ENCODE measurements at places on chromosomes 3 and 15.

- no peak for DNase-seq
Observed at GRCh38 chr3:65758876-65759598, 279.7 kb downstream of the MAGI1 start.

- DNase-seq = no peak
Observed at GRCh38 chr3:15750879-15751278, 46.9 kb downstream of the ANKRD28 start.

- no peak for DNase-seq
Observed at GRCh38 chr15:44713006-44713966, 2.0 kb downstream of the B2M start.

DNA sequence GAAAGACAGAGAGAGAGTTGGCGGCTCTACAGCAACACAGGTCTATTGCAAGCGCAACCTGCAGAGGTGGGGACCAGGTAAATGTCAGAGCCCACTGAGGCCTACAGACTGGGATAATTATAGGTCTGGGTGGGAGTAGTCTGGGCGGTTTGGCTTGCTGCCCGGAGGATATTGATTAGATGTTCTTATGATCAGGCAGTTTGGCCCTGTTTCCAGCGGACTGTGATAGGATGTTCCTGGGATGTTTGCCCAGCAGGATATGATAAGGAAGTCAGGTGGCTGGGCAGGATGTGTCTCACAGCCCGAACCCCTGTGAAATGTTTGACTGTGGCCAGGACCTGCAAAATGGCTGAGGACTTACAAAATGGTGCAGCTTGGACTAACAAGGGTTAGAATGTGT is 364.9 kb downstream of the NAALADL2 start:
- DNase-seq = peak; percentile 74

DNA sequence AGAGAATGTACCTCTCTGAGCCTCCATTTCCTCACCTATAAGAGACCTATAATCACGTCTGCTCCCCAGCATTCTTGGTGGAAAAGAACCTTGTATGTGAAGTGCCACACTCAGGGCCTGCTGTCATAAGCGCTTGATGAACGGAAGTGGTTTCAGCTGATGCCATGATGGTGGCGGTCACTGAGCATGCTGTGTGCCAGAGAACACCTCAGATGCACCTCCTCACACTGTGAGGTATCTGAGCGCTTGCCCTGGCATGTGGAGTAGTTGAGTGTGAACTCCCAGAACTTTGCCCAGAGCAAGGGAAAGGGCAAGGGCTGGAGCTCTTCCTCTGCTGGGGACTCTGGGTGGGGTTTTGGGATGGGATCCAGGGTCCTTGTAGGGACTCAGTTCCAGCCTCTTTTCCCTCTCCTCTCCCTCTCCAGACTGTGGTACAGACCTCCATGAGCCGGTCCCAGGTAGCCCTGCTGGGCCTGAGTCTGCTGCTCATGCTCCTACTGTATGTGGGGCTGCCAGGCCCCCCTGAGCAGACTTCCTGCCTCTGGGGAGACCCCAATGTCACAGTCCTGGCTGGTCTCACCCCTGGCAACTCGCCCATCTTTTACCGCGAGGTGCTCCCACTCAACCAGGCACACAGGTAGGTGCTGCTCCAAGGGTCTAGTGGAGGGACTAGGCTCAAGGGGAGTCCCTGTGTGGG is 2.7 kb downstream of the ABHD14A start:
- no peak for DNase-seq

DNA sequence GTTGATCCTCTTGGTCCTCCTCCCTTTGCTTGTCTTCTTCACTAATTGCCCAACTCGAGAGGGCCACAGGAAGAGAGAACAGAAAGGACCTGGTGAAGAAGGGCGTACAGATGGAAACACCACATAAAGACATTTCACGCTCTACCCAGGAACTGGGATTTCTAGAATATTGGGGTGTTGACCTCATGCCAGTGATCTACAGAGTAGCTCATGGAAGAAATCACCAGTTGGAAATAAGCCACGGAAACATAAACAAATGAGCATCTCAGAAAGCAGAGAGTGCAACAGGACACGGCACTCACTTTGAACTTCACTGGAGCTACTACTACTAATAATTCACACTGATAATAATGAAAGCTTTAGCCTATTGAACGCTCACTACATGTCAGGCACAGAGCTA is 84.6 kb upstream of the ARHGEF3 start:
- no peak for DNase-seq

- no peak for DNase-seq
Observed at GRCh38 chr3:156305672-156306071, 185.3 kb downstream of the KCNAB1 start.

DNA sequence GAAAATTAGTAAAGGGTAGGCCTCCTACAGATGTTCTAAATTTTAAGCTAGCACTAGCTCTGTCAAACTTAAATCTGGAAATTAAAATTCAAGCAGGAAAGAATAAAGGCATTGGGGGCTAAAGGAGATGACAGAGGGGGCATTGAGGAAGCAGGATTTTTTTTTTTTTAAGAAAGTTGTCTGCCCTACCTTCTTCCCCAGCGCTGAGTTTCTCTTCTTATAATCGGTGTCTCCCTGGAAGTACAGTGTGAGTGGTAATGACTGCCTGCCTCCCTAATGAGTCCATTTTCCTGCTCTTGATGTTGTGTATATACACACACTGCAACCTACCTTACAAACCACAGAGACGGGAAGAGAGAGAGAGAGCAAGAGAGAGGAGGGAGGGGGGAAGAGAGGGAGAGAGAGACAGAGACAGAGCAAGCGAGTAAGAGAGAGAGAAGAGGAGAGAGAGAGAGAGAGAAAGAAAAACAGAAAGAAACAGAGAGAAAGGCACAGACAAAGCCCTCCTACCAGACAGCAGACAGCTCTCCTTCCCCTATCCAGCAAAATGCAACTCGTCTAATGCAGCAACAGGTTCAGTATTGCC is 47.0 kb downstream of the ZBTB20 start:
- DNase-seq = no peak

Data from liver (tissue), 10 donors.